A549 treated with GW870086 at 1 μM for 4 hours (cell line): ENCODE measurements at places on chromosomes 1 and 21. TPM values are rescaled to one million over a fixed set of nuclear protein-coding genes. Genes with fewer than 3 reads are reported as not detected.

SPATA45 gene
- total RNA-seq = not detected in 5 replicates

COL8A2 gene
- total RNA-seq = 0.07 to 0.19 TPM (median 0.10 TPM) in 5 replicates

MMP23B gene
- 0.51 to 0.88 TPM (median 0.54 TPM) in 5 replicates for total RNA-seq

OR2T27 gene
- not detected in 5 replicates for total RNA-seq

VCAM1 gene
- not detected in 5 replicates for total RNA-seq

MROH7 gene
- total RNA-seq = not detected in 5 replicates

TMEM54 gene
- total RNA-seq = 31.3 to 45.3 TPM (median 39.4 TPM) in 5 replicates
